ENCODE measurements at places on chromosomes 7 and 10.

- no peak for DNase-seq
Observed at GRCh38 chr10:118867768-118868167, 113.0 kb upstream of the CACUL1 start.

DNA sequence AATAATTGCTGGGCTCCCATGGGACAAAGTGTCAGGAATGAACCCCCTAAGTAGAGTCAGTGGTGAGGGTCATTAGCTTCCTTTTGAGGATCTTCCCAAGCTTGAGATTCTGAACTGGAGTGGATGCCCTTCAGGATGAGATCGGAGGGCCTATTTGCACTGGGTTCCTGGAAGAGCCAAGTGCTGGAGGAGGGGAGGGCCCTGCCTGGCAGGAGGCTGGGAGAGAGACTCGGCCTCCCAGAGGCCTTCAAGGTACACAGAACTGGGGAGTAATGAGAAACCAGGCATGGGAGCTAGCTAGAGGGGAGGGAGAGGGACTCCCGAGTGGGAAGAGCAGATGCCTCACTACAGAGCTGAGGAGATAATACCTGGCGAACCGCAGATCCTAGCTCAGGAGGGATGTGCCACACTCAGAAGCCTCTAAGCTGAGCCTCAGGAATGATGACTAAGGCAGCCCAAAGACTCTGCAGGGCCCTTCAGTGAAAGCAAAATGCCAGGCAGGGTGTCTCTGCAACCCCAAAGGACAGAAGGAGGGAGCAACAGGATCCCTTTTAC is 9.4 kb downstream of the PDAP1 start:
- DNase-seq: no peak

- no peak for DNase-seq
Observed at GRCh38 chr7:134699021-134699818, 52.6 kb downstream of the BPGM start.

- peak; percentile 79 for DNase-seq
Observed at GRCh38 chr10:6445671-6446316, 134.3 kb downstream of the PRKCQ start.

- no peak for DNase-seq
Observed at GRCh38 chr7:744854-745430, 17.9 kb upstream of the PRKAR1B start.

- DNase-seq: no peak
Observed at GRCh38 chr7:13036256-13036780, 348.9 kb downstream of the ARL4A start.

GRCh38 chr10:69141304-69141703 is 17.3 kb downstream of the VPS26A start:
- no peak for DNase-seq

DNA sequence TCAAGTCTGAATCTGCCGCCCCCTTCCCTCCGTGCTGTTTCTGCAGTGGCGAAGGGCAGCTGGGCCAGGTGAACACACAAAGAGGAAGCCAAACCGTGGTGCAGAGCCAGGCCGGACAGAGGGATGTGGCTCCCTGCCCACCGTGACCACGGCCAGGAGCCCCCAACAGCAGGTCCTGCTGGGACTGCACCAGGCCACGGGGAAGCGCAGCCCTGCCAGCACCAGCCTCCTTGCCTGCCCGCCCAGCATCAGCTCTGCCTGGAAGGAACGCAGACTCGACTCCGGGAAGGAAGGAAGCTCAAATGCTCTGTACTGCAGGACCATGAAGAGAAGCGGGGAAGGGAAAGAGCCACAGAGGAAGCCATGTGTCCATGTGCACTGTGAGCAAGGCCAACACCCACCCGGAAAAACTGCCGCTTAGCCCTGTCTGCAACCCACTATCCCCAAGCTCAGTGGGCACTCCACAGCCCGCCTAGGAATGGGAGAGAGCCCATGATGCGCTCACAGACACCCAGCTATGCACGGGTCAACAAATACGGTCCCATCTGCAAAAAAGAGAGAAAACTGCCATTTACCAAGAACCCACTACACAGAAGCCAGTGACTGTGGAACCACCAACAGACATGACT is 19.0 kb downstream of the GPER1 start:
- DNase-seq: no peak

GRCh38 chr10:82037076-82037475 is 162.1 kb downstream of the NRG3 start:
- no peak for DNase-seq

- DNase-seq: no peak
Observed at GRCh38 chr10:114730291-114730690, 72.2 kb upstream of the ABLIM1 start.

- DNase-seq: no peak
Observed at GRCh38 chr7:95199779-95200558, 124.4 kb downstream of the PON1 start.

DNA sequence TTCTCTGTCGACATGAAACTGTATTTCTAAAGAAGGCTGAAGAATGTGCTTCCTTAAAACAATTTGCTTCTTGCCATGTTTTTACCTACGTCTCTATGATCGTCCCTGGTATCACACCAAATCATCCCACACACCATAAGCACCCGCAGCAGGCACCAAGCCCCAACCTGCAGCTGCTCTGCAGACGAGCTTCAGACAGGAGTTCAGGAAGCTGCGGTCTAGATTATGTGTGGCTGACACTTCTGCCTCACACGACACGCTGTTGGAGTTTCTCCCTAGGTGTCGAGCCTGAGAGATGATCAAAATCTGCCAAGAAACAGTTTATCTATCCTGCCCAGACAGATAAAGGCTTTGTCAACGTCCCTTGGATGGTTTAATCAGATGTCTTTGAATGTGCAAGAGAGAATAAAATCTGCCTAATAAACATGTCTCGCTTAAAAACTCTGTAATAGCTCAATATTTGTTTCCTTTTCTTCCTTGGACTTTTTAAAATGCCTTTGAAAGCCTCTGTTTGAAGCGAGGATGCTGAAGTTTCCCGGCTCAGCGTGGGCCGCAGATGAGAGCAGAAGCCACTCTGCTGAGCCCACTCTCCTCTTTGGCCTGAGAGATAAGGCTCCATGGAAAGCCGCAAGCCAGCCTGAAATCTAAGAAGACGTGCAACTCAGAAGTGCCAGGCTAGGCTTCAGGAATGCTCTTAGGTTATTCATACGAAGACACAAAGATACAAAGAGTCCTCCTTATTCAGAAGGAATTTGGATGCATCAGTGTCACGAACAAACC is 158.3 kb upstream of the PFKP start:
- peak; percentile 21 for DNase-seq

DNA sequence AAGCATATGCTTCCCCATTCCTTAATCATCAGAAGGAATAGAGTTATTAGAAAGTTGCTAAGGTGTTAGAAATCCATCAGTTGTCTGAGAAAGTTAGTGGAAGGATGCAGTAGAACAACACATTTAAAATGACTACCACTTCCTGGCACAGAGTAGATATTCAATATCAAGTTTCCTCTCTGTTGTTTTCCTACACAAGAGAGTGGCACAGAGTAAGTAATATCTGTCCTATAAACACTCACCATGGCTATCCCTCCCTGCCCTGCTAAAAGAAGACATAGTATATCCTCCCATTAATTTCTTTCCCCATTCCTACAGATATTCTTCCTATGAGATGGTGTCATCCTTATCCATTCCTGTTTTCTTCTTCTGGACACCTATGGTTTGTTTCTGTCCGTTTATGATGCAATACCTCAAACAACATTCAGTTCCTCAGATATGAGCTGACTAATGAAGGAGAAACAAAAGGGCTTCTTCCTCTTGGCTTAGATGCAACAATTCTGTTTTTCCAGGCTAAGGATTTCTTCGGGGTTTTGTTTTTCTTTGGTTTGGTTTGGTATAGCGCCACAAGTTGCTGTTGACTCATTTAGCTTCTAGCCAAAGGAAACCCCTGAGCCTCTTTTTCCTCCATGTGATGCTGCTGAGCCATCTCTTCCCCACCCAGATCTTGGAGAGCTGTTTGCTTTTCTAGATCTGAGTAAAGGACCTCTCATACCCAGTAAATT is 32.9 kb upstream of the BPGM start:
- no peak for DNase-seq

- no peak for DNase-seq
Observed at GRCh38 chr10:103712146-103712545, 143.2 kb downstream of the SH3PXD2A start.

DNA sequence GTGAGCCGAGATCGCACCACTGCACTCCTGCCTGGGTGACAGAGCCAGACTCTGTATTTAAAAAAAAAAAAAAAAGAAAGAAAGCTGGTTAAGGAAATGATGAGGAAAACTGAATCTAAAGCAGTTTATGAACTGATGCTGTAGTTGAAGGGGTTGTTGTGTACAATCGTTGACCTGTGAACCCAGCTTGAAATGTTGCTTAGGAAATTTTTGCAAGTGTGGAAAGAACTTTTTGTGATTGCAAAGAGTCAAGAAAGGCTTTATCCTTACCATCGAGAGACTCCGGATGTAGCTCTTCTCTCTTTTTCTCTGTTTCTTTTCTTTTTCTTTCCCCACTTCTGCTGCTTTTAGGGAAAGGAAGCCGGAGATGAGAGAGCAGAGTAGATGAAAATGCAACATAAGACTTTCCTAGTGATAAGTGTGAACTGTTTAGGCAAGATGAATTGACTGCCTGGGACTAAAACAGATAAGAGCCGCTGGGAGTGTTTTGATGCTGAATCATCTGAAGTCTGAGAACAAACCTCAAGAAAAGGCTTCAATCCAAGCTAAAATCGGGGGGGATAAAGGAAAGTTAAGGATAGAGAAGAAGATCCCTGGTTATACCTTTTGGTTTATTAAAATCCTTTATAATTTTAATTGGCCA is 69.0 kb downstream of the TAF3 start:
- no peak for DNase-seq

GRCh38 chr7:1409555-1409954 is 49.7 kb downstream of the MICALL2 start:
- DNase-seq: no peak

DNA sequence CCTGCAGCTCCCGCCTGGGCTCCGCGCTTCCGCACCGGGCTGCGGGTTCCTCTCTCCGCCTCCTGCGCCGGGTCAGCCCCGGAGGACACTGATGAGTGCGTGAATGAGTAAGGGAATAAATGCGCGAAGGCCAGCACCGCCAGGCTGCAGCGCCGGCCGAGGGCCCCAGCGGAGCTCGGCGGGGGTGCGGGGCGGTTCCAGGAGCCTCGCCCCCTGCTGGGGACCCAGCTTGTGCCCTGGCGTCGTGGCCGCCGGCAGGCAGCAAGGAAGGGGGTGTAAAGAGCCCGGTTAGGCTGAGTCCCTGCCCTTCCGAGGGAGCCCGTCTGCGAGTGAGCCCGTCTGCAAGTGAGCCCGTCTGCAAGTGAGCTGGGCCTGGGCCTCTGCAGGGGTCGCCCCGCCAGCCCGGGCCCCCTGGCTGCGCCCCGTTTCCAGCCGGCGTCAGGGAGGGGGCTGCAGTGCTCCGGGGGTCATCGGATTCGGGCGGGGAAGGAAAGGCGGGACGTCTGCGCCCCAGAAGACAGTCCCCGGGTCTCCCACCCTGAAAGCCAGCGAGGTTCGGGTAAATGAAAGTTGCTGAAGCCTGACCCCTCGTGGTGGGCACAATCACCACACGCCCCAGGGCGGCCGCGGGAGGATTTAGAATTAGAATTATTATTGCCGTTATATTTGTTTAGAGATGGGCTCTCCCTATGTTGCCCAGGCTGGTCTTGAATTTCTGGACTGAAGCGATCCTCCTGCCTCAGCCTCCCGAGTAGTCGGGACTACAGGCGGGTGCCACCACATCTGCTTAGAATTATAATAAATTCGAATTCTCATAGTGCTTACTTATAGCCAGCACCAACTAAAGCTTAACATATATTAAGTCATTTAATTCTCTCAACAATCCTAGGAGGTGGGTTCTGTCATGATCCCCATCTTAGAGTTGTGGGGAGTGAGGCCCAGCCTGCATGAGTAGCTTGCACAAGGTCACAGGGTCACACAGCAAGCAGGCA is 8.6 kb upstream of the CRYGN start:
- peak; percentile 84 for DNase-seq

DNA sequence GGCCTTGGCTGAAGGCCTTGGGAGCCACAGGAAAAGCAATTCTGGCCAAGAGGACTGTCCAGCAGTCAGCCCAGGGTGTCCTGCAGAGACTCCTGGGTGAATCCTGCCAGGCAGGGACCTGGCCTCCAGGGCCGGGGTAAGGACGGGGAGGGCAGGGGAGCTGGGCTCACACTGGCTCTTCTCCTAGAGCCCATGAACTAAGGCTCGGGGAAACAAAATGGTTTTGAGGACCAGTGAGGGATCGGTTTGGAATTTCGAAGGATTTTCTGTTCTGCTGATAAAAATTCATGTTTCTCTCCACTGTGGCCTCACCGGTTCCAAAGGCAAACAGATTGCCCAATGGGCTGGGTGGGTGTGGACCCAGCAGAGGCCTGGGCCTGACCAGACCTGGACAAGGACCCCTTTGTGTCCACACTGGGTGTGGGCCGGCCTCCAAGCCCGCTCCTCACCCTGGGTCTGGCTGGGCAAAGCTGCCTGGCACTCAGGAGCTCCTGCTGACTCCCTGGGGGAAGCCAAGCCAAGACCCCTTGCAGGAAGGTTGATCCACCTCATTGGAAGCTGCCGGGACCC is 27.3 kb downstream of the FAM20C start:
- no peak for DNase-seq

- DNase-seq: no peak
Observed at GRCh38 chr10:110358278-110358677, 53.6 kb upstream of the SMNDC1 start.

DNA sequence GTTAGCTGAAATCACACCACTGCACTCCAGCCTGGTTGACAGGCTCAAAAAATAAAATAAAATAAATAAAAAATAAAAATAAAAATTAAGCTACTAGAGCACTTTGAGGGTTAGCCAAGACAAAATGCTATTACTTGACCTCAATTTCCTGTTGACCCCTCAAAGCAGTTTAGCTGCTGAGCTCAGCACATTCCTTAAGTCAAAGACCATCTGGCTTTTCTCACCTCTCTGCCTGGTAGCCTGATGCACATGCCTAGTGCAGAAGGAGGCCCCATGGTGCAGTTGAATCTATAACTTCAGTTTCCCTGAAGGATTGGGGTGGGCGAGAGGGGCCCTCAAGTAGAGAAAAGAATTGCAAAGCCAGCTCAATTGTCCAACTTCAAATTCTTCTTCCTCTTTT is 211.1 kb upstream of the GALNT17 start:
- no peak for DNase-seq

DNA sequence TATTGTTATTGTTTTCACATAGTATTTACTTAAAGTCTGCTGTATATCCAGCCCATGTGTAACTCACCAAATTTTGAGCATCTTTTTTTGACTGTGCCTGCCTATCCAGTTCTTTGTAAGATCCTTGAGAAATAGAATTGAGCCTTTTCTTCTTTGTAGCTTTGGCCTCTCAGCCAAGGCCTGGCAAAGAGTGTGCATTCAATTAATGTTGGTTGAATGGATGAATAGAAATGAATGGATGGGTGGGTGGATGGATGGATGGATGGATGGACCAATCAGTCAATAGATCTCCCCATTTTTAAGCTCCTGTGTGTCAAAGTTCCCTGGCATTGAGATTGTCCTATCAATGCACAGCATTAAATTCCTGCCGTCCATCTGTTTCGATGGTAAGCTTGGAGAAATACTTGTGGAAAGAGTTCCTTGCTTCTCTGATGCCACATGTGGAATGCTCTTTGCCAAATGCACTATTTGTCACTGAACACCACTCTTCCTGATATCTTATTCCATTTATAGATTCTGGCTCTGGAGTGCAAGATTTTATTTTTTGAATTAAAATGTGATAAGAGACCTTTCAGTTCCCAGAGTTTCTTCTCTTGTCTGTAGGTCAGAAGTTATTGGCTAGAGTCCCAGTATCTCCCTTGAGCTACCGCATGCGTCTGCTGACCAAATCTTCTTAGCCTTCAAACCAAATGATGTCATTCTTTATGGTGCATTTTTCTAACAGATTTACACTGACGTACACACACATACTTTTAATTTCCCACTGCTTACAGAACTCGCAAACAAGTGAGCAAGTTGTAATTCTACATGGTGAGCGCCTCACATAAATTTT is 20.7 kb upstream of the ADRB1 start:
- no peak for DNase-seq

GRCh38 chr7:14720785-14721184 is 181.8 kb downstream of the DGKB start:
- DNase-seq: no peak
